ENCODE measurements at places on chromosomes 3 and 15.

GRCh38 chr3:134956844-134957243 lies 161.8 kb downstream of the EPHB1 start:
- no peak for DNase-seq

DNA sequence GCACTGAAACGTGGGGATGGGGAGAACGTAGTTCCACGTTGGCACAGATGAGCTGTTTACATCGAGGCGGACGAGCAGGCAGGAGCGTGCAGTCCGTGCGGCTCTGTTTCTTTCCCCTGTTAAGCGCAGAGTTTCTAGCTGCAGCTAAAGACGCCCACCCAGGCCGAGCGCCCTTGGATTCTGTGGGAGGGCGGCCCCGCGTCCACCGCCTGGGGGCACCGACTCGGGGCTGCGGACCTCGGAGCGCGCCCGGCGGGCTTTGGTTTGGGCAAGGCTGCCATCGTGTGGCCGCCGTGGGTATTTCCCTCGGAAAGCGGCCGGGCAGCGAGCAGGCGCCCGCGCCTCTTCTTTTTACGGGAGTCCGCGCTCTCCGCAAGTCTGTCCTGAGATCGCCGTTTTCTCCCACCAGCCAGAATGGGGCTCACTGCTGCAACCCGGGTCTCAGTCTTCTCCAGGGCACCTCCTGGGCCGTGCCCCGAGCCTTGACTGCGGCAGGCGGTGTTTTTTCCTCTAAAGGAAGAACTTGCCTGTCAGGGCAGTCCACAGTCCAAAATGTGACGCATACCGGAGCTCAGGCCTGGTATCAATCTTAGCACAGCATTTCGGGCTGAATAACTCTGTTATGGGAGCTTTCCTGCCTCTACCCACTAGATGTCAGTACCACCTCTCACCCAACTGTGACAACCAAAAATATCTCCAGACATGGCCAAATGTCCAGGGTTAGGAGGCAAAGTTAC lies 219.9 kb upstream of the IGF1R start:
- DNase-seq = peak; percentile 65

- no peak for DNase-seq
Observed at GRCh38 chr3:126485176-126485897, 9.6 kb upstream of the ZXDC start.

DNA sequence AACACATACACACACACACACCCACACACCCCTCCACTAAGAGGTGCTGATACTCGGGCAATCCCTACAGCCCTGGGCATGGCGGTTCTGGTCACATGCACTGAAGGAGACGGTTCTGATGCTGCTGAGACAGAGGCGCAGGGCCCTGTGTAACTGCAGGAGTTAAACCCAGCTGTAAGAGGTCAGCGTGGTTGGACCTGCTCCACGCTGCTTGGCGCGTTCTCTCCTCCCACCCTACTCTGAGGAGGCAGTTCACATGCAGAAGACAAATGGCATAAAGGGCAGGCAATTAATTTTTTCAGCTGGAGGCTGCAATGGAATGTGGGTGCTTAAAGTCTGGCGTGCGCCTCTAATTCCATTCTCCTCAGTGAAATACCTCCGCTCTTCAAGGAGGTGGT lies 35.2 kb downstream of the GRK7 start:
- no peak for DNase-seq

GRCh38 chr15:101615986-101616848 lies 36.0 kb downstream of the TM2D3 start:
- DNase-seq = peak; percentile 12

GRCh38 chr15:54029081-54029480 lies 50.8 kb downstream of the UNC13C start:
- DNase-seq = no peak

DNA sequence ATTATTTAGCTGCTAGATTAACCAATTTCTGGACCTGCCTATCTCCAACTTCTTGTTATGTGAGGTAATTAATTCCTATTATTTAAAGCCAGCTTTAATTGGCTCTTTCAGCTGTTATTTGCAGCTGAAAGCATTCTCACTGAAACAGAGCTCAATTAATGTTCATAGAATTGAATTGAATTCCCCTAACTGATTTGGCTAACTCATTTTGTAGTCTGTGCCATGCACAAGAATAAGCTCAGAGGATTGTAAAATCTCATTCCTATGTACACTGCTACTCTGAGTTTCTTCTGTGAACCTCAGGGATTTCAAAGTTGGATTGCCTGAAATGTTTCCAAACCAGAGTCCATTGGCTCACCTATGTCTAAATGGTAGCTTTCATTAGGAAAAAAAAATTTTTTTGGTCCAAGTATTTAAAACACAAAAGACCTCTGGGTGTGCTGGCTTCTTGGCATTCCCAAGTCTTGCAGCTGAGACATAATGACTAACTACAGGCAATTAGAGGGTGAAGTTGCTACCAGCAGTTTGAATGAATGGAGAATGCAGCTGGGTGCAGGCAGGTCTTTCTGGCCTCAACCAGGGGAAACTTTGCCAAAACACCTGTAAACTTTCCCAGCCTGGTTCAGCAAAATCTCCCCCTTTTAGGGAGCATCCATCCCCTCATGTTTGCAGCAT lies 134.3 kb downstream of the EDEM1 start:
- DNase-seq = no peak

DNA sequence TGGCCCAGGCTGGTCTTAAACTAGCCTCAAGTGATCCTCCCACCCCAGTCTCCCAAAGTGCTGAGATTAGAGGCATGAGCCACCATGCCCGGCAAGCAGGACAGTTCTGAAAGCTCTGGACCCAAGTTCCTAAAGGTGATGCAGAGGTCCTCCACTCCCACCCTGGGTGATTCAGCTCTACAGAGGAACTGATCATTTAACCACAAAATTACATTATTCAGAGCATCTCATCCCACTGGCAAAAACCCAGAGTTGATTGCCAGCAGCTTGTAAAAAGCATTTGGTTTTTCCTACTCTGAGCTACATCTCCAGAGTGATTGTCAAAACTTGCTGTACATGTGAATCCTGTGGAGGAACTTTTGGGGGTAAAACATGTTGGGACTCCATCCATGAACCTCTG lies 60.2 kb downstream of the SLTM start:
- no peak for DNase-seq

DNA sequence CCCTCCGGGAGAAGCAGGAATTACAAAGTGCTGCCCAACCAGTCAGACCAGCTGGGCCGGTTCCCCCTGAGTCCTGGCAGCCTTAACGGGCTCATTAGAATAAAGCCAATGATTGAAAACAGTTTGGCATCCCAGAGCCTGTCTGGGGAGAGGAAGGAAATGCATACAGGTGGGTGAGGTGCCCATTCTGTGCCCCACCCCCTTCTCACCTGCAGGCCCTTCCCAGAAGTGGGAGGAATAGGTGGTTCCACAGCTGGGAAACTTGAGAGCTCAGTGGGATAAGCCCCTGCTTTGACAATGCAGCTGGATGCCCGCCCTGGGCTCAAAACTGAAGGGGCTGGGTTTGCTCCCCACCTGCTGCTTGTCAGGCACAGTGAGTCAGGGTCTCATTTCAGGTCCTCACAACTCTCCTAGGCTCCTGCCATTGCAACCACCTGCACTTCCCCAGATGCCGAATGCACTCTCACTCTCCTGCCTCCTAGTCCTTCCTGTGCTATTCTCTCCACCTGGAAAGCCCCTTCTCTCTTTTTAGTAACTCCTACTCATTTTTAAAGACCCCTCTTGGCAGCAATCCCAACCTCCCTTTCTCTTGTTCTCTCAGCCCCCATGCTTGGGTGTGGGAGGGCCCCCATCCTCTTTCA lies 5.5 kb upstream of the BUB1B start:
- DNase-seq = no peak

DNA sequence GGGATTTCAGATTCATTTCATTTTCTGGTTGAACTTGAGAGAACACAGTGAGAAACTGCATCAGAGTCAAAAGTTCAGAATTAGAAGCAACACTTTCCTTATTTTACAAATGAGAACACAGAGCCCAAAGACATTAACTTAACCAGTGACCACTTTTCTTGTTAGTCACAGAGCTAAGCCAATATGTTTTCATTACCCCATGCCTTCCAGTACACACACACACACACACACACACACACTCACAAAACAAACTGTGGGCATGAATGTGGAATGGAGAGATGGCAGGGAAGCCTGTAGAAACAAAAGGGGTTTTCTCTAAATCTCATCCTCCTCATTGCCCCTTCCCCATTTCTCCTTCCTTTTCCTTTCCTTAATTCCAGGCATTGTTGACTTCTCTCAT lies 267.4 kb upstream of the GADL1 start:
- no peak for DNase-seq

- no peak for DNase-seq
Observed at GRCh38 chr15:40449275-40449674, 8.5 kb downstream of the BAHD1 start.

DNA sequence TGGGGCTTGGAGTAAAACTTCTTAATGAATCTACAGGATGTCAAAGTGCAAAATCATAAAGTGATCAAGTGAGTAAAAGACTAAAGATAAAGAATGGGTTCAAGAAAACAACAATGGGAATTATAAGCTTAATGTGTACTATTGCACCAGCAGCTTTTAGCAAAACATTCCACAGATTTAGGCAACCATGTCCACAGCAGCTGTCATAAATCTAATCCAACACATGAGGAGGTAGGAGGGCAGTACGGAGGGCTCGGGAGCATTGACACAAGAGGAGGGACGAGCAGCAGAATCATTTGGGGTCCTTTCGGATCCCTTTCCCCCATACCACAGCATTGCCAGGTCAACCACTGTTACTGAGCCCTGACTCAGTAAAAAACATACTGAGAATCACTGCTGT lies 464.3 kb upstream of the WNT5A start:
- no peak for DNase-seq

- DNase-seq = peak; percentile 41
Observed at GRCh38 chr3:9915254-9916141, 1.4 kb upstream of the IL17RC start.
